ENCODE measurements at places on chromosomes 16 and 17.

- DNase-seq, result no peak
Measured at GRCh38 chr17:81909966-81910839, 996 bp downstream of the PCYT2 start.

GRCh38 chr16:17104654-17105053, 366.1 kb downstream of the XYLT1 start:
- DNase-seq, result no peak

GRCh38 chr16:22333457-22333994, 36.3 kb downstream of the POLR3E start:
- DNase-seq, result no peak

DNA sequence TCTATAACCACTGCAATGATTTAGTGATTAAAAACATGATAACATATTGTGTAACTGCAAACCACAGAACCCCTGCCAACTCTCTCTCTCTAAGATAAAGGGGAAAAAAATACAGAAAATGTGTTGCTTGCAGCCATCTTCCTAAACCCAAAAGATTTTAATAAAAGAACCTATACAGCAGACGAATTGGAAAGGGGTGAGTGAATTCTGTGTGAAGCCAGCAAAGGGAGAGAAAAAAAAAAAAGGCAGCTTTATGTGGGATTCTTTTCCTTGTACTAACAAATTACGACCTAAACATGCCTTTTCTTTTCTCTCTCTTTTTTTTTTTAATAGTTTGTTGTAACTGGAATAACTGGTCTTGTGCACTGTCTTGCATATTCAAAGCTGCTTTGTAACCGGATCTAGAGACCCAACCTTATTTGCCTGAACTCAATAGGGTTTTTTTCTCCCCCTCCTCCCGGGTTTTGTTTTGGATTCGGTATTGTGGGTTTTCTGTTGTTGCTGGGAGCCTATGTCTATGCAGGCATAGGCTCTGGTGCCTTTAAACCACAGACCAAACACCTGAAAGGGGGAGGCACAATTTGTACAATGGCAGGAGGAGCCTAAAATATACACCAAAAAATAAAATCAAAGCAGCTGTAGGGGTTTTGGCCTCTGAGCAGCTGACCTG, 7.0 kb upstream of the ZFHX3 start:
- no peak for DNase-seq

- no peak for DNase-seq
Measured at GRCh38 chr16:89616623-89617022, 3.2 kb downstream of the DPEP1 start.

DNA sequence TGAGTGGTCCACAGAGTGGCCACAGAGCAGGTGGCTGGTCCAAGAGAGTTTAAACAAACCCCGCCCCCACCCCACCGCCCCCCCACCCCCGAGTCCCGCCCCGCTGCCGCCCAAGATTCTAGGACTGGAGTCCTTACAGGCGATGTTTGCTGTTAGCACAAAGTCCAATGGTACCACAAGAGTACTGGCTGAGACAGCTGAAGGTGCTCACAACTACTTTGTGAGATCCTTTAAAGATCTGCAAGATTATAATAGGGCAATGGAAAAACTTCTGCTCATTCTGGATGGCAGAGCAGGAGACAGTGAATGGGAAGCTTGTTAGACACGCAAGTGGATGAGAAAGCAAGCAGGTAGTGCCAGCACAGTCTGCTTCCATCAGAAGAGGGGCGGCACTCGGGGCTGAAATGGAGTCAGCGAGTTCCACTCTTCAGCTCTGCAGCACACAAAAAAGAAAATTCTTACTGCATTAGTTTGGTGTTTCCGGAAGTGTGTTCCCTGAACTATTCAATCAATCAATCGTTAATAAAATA, 4.7 kb upstream of the TEKT3 start:
- DNase-seq, result no peak

- no peak for DNase-seq
Measured at GRCh38 chr17:75472119-75472518, 15.7 kb downstream of the TMEM94 start.

DNA sequence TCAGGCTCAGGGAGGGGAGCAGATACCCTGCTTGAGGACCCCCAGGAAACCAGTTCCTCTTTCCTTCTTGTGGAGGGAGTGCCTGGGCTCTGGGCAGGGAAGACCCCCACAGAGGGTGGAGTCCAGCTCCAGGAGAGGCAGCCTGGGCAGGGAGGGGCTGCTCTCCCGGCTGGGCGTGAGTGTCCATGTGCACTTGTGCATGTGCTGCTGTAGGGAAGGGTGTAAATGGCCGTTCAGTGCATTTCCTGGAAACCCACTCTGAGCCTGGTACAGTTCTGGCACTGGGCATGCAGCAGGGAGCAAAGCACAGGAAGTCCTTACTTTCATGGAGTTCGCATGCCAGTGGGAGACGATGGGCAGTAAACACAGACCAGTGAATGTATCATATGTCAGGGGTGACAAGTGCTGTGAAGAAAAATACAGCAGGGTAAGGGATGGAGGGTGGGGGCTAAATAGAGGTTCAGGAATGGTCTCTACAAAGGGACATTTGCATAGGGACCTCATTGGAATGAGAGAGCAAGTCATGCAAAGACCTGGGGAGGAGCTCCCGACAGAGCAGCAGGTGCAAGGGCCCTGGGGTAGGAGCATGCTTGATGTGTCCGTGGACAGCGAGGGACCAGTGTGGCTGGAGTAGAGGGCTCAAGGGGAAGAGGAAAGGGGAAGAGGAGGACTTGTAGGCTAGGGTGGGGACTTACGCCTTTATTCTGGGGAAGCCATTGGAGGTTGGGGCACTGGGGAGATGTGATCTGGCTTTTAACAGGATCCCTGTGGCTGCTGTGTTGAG, 5.5 kb downstream of the STARD3 start:
- no peak for DNase-seq

DNA sequence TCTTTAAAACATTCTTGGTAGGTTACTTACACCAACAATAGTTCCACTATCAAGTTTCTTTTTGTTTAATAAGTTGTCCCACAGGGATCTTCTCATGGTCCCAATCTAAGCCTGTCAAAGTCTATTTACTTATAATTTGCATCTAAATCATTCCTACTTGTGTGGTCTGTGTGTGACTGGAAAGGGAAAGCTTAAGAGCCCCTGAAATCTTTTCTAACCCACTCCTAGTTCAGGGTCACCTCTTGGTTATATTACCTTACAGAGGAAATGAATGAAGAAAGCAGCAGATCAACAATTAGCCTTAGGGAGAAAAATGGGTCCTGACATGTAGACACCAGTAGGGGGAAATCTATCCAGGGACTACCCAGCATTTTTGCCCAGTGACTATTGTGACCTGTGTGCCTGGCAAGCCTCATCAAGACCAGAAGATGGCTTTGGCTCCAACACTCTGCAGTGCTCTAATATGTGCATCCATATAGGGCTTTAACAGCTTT, 110.4 kb upstream of the HAS3 start:
- no peak for DNase-seq

GRCh38 chr16:12664164-12664733, 139.4 kb downstream of the CPPED1 start:
- no peak for DNase-seq

DNA sequence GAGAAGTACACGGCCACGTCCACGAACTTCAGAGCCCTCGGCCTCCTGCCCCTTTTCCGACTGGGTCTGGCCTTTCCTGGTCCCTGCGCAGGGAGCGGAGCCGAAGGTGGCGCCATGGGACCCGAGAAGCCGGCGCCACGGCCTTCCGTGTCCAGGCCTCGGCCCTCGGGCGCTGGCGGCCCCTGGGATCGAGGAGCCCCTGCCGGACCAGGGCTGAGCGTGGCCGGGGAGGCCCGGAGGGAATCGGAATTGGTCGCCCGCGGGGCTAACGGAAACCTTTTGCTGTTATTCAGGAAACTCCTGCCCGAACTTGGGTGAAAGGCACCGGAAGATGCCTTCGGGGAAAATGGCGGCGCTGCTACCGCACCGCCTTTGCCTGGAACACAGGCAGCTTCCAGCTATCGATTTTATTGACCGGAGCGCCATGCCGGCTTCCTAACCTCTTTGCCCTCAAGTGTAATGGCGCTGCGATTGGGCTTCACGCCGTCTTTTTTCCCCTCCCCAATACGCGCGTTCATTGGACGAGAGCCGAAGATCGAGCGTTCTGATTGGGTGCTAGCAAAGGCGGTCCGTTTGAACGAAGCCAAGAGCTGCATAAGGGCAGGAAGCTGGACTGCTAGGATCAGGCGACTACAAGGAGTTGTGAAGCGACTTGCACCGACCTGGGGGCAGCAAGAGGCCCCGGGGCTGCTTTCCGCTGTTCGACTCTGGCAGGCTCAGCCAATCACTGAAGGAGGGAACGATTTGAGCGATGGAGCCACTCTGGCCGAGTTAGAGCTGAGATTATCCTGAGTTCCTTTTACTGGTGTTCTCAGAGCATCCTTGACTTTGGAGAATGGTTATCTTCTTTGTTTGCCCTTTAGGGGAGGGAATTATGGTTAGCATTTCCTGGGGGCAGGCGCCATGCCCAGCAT, at the start of gene ZNF689:
ZNF689 (minus strand) TSS at position 464 of the 914 bp plus-strand sequence; CDS start at position 116, 348 bp downstream.
- peak; percentile 88 for DNase-seq

- no peak for DNase-seq
Measured at GRCh38 chr17:16551878-16552636, 16.9 kb downstream of the ZNF287 start.

GRCh38 chr16:27703545-27703944, 153.6 kb downstream of the KATNIP start:
- DNase-seq, result no peak

DNA sequence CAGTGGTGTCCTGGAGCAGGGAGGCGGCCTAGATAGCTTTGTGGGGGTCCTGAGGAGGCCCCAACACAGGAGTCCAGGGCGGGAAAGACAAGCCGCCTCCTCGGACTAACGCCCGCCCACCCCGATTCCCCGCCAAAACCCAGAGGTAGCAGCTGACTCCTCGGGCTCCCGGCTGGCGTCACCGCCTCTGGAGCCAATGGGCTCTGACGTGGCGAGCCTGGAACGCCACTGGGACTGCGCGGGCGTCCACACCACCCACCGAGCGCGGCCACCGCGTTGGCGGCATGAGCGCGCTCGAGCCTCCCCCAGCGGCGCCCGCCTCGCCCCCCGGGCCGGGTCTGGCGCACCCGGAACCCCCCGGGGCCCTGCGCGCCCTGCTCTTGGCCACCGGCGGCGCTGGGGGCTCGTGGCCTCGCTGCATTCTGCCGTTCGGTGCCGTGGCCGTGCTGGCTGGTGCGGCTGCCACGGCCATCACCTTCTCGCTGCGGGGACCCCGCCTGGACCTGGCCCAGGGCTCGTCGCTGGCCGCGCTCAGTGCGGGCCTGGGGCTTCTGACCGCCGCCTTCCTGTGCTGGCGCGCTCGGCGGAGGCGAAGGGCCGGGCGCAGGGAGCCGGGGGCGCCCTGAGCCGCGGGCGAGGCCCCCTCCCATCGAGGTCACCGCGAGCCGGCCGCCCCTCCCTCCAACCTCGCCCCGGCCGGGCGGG, 3.4 kb upstream of the NTN3 start:
- no peak for DNase-seq

GRCh38 chr17:74605361-74605760, 13.3 kb upstream of the CD300LD start:
- no peak for DNase-seq

GRCh38 chr16:20940871-20941635, 40.5 kb downstream of the LYRM1 start:
- DNase-seq, result peak; percentile 17

DNA sequence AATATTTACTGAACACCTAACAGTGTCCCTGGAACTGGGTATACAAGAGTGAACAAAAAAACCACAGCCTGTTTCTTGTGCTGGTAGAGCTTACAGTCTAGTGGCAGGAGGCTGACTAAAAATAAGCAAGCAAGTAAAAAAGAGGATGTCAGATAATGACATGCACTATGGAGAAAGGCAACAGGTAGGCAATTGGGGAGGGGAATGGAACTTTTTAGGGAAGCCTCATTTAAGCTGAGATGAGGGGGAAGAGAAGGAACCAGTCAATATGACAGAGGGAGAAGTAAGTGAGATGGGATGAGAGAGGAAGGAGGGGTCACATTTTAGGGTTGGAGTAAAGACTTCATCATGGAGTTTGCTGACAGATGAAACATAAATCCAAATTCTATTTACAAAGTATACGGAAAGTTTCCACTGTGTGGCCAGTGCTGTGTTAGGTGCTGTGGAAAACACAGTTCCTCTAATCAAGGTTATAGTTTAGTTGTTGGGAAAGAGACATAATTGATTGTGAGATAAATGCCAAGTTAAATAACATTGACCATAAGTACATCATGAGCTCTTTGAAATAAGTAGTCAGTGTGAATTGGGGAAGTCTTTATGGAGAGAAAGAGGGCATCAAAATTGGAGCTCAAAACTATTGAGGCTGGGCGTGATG, 251.4 kb downstream of the FTO start:
- no peak for DNase-seq

DNA sequence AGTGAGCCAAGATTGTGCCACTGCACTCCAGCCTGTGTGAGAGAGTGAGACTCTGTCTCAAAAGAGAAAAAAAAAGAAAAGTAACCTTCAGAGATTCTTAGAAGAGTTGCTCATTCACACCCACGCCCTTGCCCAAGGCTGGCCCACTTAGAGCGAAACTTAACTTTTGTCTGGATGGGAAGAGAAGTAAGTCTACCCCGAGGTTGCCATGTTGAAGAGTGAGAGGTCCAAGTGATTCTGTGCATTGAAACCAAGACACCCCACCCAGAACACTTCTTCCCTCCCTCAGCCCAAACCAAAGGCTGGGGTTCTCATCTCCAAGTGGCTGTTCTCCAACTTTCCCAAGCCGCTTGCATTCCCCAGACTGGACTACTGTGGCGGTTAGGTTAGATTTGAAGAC, 2.4 kb upstream of the CISD3 start:
- DNase-seq, result no peak

DNA sequence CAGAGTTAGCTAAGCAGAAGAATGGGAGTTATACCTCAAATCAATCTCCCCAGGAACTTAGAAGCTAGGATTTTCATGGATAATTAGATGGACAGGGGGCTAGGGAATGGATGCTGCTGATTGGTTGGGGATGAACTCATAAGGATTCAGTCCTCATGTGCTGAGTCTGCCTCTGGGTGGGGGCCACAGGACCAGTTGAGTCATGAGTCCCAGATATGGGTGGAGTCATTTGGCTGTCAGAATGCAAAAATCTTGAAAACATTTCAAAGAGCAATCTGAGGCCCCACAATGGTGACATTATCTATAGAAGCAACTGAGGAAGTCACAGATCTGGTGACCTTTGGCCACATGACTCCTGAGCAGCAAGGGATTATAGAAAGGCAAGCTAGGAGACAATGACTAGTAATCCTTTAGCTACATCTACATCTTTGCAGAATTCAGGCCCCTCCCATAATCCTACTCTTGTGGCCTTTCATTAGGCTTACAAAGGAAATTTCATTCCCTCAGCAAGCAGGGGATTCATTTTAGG, 82.6 kb upstream of the CCL2 start:
- no peak for DNase-seq

DNA sequence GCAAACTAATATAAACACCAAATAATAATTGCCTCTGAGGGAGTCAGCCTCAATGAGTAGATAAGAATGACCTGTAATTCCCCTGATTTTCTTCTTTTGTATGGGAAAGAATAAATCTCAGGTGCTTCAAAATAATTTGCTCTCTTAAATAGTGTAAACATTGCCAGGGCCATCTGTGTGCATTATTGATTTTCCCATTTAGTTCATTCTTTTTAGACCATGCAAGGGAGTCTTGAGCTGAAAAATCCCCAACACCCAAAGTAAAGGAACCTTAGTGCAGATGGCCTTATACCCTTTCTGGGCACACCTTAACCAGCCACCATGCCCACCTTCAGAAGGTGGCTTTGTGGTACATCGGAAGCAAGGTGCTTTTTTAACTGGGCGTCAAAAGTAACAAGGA, 267.2 kb downstream of the TMEM114 start:
- no peak for DNase-seq

Measured in stimulated activated CD8-positive, alpha-beta memory T cell treated with anti-CD3 and anti-CD28 coated beads, Interleukin-2, amount 100 ng/mL, for 48 hours (primary cell).